ENCODE measurements at places on chromosomes 2 and 18.

- no peak for DNase-seq
These were observed 108.3 kb downstream of the HDAC4 start for GRCh38 chr2:239292531-239292930.

- no peak for DNase-seq
These were observed 58.4 kb downstream of the TPGS2 start for GRCh38 chr18:36770315-36770946.

GRCh38 chr18:52427521-52428175 lies 87.7 kb downstream of the DCC start:
- no peak for DNase-seq

DNA sequence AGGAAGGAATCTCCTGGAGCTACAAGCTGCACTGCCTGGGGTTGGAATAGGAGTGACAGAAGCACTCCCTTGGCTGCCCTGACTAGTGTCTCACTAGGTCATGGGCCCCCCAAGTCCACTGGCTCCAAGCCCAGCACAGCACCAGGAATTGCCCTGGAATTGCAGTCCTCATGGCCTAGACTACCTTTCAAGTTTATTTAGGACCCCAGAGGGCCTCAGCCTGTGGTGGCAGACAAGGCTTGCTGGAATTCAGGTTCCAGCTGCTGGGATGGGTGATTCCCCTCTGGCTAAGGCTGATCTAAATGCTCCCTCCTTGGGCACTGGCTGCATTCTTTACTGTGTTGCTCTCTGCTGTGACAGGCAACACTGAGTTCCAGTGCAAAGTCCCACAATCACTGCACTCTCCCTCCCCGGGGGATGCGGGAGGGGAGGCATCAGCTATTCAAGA lies 14.0 kb downstream of the STRADB start:
- DNase-seq = peak; percentile 5

DNA sequence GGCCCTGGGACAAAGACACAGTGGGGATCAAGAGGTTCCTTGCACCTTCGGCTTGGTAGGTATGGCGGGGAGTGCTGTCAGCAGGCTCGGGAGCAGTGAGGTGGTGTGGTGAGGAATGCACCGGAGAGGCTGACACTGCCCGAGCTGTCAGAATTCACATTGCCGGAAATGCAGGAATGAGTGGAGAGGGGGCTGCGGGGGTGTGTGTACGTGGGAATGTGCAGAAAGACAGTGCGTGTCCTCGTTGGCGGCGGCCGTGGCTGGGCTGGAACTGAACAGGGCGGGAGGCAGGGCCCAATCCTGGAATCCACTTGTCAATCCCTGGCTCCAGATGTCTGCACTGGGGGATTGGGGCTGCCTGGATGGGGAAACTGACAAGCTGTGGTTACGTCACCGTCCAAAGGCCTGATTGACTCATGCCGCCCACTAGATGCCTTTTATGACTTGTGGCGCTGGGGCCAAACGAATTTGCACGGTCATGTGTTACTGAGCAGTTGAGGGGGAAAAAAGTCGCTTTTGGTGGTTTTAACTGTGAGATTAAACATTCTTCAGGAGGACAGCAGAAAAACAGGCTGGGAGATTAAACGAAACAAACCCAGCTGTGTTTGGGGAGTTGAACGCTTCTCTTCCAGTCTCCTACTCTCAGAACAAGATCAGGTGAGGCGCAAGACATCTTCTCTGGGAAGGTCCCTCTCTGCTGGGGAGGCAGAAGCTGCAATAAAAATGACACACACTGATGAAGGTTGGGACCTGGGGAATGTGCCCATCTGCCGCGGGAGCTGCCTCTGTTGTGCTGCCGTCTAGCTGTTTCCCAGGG lies 189.4 kb upstream of the GLI2 start:
- no peak for DNase-seq

DNA sequence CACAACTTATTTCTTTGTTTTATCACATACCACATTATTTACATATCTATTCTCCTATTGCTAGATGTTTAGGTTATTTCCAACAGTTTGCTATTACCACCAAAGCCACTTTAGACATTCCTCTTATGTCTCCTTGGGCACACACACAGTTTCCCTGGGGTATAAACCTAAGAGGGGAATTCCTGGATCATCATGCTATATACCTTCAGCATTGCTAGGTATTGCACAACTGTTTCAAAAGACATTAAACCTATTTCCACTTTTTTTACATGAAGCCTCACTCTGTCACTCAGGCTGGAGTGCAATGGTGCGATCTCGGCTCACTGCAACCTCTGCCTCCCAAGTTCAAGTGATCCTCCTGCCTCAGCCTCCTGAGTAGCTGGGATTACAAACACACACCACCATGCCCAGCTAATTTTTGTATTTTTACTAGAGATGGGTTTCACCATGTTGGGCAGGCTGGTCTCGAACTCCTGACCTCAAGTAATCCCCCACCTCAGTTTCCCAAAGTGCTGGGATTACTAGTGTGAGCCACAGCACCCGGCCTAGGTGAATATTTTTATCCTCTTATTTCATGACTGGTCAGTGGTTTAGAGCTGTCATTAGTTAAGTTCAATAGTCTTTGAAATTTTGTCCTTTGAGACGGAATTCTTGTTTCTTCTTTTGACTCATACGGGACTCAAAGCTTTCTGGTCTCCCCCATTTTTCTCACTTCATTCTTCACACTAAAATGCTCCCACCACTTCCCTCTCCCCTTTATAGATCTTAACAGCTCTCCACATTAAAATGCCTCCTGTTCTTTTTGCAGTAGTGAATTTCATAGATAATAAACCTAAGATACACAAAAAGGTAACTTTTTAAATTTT lies 30.3 kb downstream of the SULT1C4 start:
- DNase-seq = no peak

DNA sequence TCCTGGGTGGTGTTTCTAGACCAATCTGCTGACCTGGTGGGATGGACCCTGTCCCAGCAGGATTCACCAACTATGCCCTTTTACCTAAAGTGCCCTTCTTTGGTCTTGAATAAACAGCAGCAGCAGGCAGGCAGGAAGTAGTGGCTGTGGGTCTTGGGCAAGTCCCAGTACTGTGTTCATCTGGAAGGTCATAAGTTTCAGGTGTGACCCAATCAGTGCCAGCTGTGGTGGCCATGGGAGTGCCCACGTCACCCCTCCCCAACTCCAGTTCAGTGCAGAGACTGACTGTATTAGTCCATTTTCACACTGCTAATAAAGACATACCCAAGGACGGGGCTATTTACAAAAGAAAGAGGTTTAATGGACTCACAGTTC lies 148.3 kb upstream of the SRD5A2 start:
- DNase-seq = no peak

DNA sequence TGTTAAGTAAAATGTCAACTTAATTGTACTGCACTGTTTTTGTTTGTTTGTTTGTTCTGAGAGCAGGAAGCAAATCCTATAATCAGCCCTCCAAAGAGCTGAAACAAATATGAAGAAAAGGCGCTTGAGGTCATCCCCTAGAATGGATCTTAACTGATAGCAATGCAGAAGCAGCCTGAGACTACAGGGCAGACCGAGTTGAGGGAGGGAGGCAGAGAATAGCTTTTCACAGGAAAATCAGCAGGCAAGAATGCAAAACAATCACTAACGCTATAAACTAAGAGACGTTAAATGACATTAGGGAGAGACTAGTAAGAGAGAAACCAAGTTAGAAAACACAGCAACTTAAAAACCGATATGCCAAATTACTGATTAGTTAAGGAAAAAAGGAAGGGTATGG lies 37.2 kb downstream of the GALNT1 start:
- DNase-seq = no peak

DNA sequence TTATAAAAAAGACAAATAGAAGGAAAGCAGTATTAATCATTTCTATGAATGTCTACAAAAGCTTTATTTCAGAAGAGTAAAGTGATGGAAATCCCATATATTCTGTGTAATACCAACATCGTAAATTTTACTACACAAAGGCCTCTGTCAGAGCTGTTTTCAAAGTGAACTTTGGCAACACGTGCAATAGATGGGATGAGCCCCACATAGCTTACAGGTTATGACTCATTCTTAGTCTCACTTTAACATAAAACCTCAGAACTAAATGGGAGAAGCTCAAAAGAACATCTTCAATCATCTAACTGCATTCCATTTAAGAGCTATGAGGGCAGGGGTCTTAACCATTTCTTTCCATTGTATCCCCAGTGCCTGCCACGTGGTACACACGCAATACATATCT lies 11.5 kb downstream of the VPS4B start:
- no peak for DNase-seq

GRCh38 chr2:240387669-240388358 lies 47.6 kb upstream of the GPC1 start:
- peak; percentile 35 for DNase-seq

DNA sequence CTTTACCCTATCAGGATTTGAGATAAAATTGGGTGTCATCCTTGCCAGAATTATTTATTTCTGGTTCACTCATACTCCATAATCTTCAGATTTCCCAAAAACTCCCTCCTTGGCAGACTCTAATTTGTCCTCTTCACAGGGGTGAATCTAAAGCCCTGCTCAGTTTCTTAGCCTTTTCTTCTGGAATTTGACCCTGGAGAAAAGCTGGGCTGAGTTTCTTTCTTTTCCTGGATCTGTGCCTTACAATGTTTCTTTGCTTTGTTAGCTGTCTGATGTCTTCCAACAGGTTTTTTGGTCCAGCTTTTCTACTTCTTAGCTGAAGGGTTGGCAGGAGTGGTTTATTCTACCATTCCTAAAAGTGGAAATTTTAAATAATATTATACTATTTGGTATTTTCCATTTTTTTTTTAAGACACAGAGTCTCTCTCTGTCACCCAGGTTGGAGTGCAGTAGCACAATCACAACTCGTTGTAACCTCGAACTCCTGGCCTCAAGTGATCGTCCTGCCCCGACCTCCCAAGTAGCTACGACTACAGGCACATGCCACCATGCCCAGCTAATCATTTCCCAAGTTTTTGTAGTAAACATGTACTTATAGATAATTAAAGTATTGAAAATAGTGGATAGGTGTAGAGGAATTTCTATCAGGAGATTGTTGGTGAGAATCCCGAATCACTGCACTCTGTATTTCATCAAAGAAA lies 138.4 kb upstream of the TWIST2 start:
- no peak for DNase-seq

GRCh38 chr2:105417857-105418436 lies 19.1 kb upstream of the FHL2 start:
- no peak for DNase-seq

GRCh38 chr2:130987519-130988425 lies 105.5 kb downstream of the FAM168B start:
- DNase-seq = no peak

- no peak for DNase-seq
These were observed 12.1 kb downstream of the TGFA start for GRCh38 chr2:70541481-70542020.

DNA sequence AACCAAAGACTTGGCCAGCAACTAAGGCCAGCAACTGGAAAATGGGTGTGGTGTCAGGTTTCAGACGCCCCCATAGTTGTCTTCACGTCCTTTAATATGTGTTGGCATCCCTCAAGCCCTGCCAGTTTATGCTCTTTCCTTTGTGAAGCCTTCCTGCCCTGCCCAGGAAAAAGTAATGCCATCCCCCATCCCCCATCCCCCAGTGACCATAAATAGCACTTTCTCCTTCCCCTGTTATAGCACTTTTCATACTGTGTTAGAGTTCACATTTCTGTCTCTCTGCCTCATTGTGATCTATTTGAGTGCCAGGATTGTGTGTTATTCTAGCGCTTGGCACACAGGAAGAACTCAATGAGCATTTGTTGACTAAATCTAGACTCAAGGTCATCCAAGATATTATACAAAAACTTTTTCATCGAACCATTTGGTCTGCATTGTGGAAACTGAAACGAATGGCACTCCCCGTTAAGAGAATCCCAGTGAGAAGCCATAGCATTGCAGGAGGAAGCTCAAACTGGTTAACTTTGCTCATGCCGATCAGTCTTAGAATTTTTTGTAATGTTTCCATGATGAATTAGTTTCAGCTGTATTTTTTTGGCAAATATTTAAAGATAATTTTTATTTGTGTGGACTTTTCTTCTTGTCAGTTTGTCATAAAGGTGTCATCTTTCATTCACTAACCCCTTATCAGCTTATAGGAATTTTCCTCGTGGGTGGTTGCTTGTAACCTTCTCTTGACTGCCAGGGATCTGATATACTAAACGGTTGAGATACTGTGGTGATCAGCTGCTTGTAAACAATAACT lies 15.7 kb downstream of the CRIM1 start:
- DNase-seq = no peak

DNA sequence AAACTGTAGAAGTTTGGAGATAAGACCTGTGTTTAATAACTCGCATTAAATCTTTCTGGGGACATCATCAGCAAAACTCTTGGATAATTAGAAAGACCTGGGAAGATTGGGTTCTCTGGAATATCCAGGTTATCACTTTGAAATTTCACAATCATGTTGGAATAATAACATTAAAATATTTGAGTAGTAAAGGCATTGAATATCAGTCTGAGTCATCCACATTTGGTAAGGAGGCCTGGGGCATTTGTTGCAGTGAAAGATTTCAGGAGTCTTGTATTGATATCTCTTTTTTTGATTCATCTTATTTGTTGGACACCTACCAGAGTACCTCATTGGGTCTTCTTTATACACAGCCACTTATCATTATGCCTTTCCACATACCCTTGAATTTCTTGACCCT lies 95.9 kb downstream of the EPB41L5 start:
- no peak for DNase-seq

DNA sequence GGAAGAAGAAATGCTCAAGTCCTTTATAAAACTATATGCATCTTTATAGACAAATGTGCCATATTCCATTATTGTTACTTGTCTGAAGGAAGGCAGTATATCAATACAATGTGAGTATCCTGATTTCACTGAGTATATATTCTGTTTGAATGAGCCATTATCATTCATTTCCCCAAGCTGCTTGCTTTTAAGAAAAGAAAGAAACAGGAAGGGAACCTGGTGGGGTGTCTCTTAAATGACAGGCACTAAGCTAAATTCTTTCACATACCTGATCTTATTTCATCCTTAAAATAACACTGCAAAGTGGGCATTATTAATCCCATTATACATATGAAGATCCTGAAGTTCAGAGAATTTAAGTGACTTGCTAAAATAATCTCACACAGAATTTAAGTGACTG lies 307.9 kb downstream of the SLC8A1 start:
- DNase-seq = no peak

DNA sequence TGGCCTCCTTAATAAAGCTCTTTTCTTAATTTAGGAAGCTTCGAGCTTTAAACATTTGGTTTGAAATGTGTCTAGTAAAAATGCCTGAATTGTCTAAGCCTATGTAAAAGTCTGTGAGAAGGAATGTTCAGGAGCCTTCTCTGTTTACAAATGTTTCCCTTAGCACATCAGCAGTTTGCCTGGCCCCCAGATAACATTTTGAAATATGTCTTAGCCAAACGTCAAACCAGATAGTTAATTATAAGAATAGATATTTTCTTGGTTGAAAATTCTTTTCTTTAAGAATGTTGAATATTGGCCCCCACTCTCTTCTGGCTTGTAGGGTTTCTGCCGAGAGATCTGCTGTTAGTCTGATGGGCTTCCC lies 498.6 kb downstream of the CCDC85A start:
- DNase-seq = no peak

DNA sequence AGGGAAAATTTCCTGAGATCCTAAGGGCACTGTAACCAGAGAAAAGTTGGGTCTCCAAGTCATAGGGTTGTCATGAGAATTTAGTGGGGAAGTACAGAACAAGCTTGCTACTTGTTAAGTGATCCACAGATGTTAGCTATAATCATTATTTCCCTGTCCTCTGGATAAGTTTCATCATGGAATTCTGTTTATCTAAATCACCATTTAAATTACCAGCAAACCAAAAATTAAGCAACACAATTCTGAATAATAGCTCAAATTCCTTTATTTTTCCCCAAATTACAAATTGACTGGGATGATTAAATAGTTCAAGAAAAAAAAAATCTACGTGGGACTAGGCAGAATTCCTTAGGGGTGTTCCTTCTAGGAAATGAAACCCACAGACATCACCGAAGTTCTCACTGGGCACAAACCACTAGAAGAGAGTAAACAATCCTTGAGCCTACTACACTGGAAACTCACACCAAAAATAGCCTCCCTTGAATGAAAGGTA lies 159.5 kb downstream of the COL6A3 start:
- DNase-seq = no peak

All from C1 segment of cervical spinal cord (tissue), 14 donors.